Cerebellar nuclear complex (tissue), 1 donor: ENCODE measurements at places on chromosomes 3 and 15.

DNA sequence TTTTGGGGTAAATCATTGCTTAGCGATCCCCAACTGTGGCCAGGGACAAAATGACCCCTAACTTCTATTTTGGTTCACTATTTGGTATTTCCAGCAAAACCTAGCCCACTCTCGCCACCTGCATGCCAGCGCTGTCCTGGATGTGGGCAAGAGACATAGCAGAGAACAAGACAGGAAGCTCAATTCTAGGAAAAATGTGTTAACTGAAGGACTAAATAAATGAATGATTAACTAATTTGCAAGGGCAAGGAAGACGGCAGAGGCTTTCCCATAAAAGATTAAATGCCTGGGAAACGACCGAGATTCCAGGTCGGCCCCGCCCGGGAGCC, 408 bp downstream of the NICN1 start:
- no peak for DNase-seq

GRCh38 chr15:100877551-100877950, 2.1 kb upstream of the ALDH1A3 start:
- no peak for DNase-seq

- no peak for DNase-seq
Observed at GRCh38 chr3:123692671-123693070, 107.8 kb upstream of the HACD2 start.

DNA sequence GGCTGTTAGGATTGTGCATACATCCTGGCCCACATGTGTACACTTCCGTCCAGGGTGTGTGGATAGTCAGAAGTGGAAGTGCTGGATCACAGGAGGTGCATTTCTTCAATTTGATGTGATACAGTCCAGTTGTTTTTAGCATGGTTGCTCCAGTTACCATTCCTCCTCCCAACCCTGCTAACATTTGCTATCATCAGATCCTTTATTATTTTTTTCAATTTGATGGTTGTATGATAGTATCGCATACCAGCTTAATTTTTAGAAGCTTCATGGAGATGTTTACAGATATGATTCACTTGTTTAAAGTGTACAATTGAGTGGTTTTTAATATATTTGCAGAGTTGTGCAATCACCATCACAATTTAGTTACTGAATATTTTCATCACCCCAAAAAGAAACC, 202.7 kb downstream of the ITPR1 start:
- DNase-seq = no peak

GRCh38 chr3:160150525-160150924, 74.7 kb upstream of the C3orf80 start:
- no peak for DNase-seq

DNA sequence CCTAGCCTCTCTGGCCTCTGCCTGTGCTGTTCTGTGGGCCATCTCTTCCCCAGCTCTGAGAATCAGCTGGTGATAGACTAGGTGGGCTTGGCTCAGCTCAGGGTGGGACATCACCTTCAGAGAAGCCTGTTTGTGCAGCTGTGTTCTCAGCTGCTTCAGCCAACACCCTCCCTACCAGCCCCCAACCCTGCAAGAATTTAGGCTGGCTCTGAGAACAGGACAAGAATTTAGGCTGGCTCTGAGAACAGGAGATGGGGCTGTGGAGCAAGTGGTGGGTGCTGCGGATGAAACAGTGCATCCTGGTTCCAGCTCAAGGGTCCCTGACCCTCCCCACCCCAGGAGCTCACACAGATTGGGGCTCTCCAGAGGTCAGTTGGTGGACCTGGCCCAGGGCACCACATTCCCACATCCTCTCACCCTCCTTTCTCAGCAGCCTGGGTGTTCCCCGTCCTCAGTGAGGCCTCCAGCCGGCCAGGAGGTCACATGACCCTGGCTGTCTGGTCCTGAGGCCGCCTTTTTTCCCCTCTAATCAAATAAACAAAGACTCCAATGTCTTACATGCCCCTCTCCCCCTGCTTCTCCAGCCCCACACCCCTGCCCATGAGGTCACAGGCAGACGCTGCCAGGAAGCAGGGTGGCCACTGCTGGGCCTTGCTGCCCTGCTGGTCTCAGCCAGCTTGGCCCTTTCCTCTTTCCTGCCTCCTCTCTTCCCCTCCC, 14.9 kb downstream of the PLEKHO2 start:
- DNase-seq = no peak

DNA sequence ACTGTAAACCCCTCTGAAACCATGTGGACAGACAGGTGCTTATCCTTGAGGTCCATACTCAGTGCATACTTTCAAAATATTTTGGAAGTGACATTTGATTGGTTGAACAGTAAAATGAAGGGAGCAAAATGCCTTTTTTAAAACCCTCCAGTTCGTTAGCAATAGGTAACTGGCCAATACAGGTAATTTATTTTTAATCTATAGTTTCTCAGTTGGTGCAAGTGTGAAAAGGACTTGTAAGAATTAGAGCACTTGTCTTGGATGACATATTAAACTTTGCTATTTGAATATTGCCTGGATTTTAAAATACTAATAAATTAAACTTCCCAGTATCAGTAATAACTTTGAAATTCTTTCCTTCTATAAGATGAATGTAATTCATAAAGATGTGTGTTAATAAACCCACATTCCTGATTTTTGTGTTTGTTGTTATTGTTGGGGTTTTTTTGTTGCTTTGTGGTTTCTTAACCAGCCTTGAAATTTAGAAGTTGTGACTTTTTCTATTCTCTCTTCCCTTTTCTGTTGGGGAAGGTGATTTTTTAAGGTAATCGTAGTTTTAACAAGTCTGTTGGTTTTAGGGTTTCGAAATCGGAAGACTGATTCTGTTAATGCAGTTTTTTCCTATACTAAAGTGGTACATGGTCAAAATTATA, 90.0 kb downstream of the STT3B start:
- DNase-seq = no peak

GRCh38 chr15:53209396-53210042, 419.4 kb upstream of the ONECUT1 start:
- DNase-seq = no peak

GRCh38 chr15:78840661-78841375, 29.6 kb upstream of the ADAMTS7 start:
- DNase-seq = no peak

DNA sequence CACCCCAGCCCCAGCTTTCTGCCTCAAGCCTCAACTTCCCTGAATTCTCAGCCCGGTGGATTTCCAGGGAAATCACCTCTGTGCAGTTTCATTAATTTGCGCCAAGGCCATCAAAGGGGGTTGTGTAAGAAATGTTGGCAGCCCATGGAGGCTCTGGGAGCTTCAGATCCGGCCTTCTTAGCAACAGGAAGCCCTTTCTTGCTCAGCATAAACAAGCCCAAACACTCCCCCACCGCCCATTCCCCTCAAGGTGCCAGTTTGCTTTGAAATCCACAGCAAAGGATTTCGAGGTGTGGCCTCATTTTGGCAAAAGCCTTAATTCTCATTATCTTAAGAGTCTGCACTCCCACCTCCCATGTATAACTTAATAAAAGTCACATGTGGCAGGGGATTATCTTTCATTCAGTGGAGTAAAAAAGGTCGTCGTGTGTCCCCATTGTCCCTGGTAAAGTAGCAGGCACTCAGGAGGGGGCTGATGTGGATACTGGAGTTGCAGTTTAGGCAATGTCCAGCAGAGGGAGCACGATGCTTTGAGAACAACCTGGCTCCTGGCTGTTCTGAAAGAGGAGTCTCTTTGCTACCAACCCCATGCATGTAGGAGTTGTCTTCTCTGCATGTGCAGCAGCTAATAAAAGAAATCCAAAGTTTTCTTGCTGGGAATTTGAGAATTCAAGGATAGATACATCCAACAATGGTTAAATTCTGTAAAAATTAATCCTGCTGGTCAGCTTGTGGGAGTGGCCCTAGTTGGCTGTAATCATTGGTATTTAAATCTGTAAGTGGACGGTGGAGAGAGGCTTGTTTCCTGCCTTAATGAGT, 39.5 kb downstream of the EBLN2 start:
- peak; percentile 12 for DNase-seq

DNA sequence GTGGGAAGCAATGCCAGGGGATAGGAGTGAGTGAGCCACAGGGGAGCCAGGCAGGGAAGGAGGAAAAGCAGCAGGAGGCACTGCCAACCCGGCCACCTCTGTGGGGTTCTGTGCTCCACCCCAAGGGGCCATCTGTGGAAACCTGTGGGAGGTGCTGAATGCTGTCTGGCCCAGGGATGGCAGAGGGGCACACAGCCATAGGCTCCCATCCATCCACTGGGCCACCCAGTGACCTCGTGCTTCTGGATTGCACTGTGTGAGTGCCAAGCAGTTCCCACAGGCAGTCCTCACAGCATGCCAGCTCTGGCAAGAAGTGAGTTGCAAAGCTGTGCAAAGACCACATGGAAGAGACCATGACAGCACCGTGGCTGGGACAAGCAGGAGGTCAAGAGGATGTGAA, 27.5 kb downstream of the DNAJB8 start:
- no peak for DNase-seq

GRCh38 chr3:165159760-165160421, 36.3 kb downstream of the SLITRK3 start:
- no peak for DNase-seq
